Camera-type eye (tissue), 1 donor: ENCODE measurements at places on chromosomes 1 and 21. TPM values are rescaled to one million over a fixed set of nuclear protein-coding genes. Genes with fewer than 3 reads are reported as not detected.

The HSPA6 gene
- 105 TPM for total RNA-seq

The DAB1 gene
- total RNA-seq, result 17.9 TPM

The SH2D1B gene
- total RNA-seq, result 0.33 TPM

The PLA2G2C gene
- total RNA-seq, result not detected

The SLAMF6 gene
- not detected for total RNA-seq

The RAB25 gene
- total RNA-seq, result 3.6 TPM

The OR6N1 gene
- total RNA-seq, result not detected
